Ascending aorta (tissue), 2 donors: ENCODE measurements at places on chromosomes 6 and 20.
A peak's percentile ranks its signal among the peaks of the same experiment; 100 is the strongest.

DNA sequence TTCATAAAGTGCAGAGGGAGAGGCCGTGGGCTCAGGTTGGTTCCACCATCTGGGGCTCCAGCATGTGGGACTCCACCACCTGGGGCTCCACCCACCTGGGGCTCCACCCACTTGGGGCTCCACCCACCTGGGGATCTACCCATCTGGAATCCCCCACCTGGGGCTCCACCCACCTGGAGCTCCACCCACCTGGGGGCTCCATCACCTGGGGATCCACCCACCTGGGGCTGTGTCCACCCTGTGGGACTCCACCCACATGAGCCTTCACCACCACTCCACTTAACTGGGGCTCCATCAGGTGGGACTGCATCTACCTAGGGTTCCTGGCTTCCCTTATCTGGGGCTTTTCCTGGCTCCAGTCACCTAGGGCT lies 226.0 kb upstream of the CDYL start:
- DNase-seq = no peak

DNA sequence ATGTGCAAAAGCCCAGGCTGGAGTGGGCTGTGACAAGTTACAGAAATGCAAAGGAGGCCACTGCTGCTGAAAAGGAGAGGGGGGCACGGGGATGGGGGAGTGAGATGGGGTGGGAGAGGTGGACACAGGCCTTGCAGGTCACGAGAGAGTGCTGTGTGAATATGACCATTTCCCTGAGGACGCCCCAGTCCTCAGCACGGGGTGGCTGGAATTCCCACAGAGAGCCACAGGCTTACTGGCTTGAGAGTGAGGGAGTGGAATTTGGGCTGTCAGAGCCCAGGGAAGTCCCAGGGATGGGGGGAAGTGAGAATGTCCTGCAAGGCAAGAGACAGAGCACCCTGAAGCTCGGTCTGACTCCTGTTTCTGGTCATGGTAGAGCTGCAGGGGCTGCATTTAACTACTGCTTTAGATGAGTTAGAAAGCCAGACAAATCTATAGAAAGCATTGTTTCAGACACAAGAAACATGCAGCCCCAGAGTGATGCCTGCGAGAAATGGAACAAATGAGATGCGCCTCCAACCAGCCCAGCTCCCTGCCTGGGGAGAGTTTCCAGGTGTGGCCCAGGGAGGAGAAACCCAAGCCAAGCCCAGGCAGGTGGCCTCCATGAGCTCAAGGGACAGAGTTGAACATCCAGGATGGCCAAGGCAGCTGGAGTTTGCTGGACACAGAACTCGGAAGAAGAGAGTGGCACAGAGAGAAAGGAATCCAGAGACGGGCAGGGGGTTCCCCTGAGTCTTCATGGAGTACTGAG lies 30.5 kb downstream of the NPEPL1 start:
- DNase-seq = peak; percentile 54

GRCh38 chr20:14360416-14360815 lies 23.0 kb upstream of the FLRT3 start:
- DNase-seq = no peak

- DNase-seq = no peak
These were observed 7.2 kb downstream of the NHSL1 start for GRCh38 chr6:138492113-138492512.

DNA sequence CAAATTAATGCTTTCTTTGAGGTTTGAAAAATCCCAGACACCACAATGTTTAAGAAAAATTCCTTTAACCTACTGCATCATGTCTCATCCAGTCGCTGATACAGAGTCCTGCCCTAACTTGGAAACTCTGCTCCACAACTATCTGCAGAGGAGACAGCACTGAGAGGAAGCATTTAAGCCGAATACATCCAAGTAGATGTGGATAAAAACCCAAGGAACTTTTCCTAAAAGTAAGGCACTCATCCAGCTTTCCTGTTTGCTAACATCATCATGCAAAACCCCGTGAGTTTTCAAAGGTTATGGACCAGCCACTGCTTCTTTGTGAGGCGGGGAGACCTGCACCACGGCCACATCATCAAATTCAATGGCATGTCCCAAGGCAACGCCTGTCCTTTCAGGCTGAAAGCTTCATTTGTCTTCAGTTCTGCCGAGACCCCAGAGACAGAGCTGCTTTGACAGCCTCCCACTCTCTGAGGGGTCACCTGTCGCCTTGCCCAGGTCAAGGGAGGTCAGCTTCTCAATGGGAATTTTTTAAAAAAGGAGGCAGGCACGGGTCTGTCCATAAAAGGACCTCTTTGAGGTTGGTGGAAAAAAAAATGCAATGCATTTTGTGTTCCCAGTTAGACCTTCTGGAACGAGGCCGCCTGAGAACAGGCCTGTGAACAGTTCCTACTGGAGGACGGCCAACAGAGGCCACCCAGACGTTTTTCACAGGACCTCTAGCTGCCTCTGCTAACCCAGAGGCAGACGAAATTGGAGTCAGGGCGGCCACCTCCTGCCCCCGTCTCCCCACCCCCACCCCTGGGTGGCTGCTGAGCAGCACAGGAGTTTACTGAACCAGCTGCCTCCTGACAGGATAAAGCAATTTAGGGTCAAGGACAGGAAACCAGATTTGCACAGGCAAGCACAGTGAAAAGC lies 142.5 kb upstream of the HDDC2 start:
- DNase-seq = no peak

GRCh38 chr20:52047811-52048764 lies 143.5 kb downstream of the ZFP64 start:
- DNase-seq = no peak

DNA sequence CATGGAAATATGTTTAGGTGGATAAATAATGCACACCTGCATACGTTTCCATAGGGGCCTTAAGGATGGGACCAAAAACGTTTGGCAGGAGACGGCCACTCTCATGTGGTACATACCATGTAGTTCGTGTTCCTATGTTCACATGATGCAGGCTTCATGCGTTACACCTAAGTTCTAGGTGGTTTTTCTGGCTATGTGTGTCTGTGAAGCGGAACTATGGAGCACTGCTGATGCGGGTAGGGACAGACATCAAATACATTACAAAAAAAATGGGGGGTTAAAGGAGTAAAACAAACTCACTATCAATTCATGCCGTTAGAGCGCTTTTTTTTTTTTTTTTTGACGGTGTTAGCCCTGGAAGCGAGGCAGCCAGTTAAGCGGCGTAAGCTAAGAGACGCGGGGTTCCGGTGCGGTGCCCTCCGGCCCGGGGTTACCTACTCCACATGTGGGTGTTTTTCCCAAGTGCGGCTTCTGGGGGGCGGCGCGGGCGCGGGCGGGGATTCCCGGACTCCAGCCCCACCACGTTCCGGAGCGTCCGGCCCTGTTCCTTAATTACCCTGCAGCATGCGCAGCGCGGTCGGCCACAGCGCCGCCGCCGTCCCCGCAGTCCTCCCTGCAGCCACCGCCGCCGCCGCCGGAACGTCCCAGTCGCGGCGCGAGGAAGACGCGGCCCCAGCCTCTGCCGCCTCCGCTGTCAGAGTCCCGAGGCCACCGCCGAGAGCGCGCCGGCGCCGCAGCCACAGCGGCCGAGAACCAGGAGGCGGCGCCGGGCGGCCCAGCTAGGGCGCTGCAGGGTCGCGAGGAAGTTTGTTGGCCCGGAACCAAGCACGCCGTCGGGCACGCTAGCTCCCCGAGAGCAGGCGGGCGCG lies 648 bp downstream of the COL19A1 start:
- peak; percentile 74 for DNase-seq

GRCh38 chr6:72413884-72414283 lies 208.0 kb upstream of the KCNQ5 start:
- DNase-seq = no peak

- DNase-seq = no peak
These were observed 20.3 kb downstream of the CST4 start for GRCh38 chr20:23668477-23668951.

DNA sequence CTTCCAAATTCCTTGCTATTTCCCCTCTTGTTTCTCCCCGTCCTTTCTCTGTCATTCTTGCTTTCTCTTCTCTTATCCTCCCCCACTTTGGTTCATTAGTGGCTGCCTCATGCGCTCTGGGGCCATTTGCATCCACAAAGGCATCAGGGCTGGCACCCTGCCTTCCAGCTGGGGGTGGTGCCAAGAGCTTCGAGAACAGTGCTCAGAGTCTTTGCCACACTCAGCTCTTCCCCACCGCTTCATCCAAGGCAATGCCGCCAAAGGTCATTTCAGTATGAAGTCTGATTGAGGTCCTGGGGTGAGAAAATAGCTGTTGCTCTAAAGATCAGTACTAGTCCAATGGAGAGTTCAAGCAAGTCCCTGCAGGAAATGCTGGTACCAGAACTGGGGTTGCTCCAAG lies 22.7 kb downstream of the OLIG3 start:
- no peak for DNase-seq

- no peak for DNase-seq
These were observed 209.8 kb downstream of the TFAP2A start for GRCh38 chr6:10205120-10205519.

DNA sequence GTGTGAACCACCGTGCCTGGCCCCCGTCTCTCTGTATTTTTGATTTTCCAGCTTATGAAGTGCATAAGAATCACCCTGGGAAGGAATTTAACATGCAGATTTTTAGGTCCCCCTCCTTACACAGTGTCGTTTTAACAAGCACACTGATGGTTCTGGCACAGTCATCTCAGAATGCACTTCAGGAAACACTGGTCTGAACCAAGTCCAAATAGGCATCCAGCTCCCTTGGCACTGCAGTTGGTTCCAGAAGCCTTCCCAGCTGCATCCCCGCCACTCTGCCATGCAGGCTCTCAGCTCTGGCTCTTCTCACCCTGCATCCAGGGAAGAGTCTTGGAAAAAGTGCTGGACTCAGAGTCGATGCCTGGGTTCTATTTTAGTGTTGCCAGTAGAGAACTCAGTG lies 20.1 kb downstream of the RIPOR2 start:
- DNase-seq = no peak

DNA sequence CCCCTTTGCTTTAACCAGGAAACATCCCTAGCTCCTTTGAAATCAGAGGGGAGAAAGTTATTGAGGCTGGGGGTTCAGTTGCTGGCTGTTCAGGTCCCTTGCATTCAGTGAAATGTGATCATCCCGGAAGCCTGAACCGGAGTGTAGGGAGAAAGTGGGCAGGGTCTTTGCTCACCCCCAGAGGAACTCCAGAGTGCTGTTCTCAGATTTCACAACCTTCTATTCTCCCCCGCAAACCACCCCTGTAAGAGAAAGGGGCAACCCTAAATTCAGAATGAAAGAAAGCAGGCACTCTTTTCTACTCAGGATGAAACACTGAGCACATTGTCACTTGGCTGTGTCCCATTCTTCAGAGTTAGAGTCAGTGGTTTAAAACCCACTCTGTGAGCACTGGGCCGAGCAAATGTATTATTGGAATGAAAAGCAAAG lies 139.8 kb downstream of the KHDC1L start:
- no peak for DNase-seq

DNA sequence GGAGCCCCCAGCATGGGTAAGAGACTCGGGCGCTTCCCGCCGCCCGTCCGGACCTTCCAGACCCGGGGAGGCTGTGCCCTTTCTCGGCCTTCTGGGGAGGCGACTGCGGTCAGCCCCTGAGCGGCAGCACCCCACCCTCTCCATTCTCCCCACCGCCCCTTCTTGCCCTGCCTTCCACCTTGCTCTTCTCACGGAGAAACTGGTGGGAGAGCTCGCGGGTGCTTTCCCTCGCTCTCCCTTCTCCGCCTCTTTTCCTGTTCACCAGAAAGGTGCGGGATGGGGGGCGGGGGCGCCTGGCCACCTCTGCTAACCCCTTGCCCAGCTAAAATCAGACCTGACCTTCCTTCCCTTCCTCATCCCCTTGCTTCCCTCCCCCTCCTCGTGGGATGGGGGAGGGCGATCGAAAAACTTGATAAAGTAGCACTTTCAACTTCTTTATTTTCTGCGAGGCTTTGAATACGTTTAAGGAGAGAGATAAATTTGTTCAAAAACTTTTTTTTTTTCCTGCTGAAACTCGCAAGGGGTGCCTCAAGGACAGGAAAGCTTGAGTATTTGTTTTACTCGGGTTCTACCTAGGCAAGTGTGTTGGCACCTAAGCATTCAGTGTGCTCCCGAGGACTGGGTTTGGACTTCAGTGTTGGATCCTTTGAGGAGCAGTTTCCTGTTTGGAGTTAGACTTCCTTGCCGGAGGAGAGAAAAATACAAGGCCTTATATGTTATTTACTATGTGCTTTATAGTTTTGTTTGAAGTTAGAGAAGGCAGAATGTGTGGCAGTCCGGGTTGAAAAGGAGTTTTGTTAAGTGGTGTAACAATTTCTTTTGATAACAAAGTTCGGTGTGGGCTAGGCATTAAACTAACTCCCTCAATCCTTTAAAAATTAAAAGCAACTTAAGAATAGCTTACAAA lies 897 bp downstream of the CD2AP start:
- no peak for DNase-seq

GRCh38 chr6:138113588-138114210 lies 6.5 kb upstream of the PERP start:
- DNase-seq = no peak

GRCh38 chr6:138544501-138544900 lies 45.2 kb upstream of the NHSL1 start:
- DNase-seq = no peak

DNA sequence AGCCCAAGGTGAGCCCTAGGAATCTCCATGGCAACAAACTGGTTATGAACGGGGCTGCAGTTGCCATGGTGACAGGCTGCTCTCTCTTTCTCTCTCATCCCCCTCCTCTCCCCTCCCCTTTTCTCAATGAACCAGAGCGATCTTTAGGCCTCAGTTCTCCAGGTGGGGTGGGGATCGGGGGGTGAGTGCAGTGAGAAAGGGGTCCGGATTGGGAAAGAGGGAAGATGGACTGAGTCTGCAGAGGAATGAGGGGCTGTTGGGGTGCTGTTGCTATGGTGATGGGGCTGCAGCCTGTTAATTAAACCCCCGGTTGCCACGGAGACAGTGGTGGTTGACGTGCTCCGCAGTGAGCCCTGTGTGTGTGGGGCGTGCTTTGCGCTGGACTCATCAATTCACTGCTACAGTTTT lies 3.6 kb upstream of the SLC12A5 start:
- DNase-seq = no peak

GRCh38 chr20:33132513-33133372 lies 35.2 kb upstream of the BPIFA2 start:
- DNase-seq = no peak

DNA sequence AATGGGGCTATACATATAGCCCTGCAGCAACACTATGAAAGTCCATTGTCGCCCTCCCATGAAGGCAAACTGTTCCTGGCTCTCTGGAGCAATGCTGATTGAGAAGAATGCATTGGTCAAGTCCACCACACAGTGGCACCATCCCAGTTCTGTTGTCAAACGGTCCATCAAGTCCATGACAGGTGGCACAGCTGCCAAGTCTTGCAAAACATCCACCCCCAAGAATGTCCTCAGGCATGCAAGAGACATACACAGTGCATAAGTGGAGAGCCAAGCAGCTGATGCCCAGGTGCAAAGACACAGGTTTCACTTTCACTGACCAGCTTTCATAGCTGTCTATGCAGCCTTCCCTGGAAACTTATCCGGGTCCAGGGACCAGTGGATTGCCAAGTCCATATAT lies 17.5 kb downstream of the ZNF391 start:
- DNase-seq = no peak

- DNase-seq = no peak
These were observed 207.8 kb downstream of the KHDC1L start for GRCh38 chr6:73017476-73017875.
